Activated CD8-positive, alpha-beta memory T cell treated with anti-CD3 and anti-CD28 coated beads for 1 hour (primary cell): ENCODE measurements at places on chromosomes 7 and 10.

GRCh38 chr7:90857603-90858002 is 261.5 kb downstream of the CDK14 start:
- DNase-seq = no peak

DNA sequence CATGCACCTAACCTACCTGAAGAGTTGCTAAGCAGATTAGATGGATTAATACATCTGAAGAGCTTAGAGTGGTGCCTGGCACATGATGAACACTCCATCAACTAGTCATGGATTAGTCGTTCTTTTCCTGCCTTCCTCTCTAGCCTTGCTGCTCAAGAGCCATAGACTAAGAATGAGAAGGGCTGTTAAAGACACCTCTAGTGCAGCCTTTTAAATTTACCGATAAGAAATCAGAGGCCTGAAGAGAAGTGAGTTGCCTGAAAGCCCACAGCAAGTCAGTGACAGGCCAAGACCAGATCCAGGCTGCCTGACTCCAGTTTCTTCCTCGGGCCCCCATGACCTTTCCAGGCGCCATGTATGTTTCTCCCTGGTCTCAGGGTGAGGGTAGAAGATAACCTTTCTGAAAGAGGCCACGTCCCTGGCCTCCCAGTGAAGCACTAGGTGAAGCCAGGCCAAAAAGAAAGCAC is 6.5 kb downstream of the TSPAN15 start:
- no peak for DNase-seq

DNA sequence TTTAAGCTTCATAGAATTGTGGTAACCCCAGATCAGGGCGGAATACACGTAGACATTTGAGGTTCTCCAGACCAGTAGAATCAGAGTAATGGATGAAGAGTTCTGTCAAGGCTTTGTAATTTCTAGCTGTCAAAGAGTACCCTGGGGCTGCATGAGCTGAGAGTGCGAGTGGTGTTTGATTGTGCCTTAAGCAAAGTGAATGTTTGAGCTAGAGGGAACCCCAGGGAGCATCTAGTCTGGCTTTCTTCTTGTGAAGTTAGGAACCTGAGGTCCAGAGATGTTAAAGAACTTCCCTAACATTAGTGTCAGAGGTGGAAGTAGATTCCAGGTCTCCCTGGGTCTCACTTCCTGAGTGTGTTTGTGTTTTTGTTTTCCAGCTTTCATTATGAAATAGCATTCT is 212.3 kb upstream of the FZD1 start:
- DNase-seq = no peak

- DNase-seq = no peak
Observed at GRCh38 chr10:4170181-4170580, 385.2 kb upstream of the KLF6 start.

DNA sequence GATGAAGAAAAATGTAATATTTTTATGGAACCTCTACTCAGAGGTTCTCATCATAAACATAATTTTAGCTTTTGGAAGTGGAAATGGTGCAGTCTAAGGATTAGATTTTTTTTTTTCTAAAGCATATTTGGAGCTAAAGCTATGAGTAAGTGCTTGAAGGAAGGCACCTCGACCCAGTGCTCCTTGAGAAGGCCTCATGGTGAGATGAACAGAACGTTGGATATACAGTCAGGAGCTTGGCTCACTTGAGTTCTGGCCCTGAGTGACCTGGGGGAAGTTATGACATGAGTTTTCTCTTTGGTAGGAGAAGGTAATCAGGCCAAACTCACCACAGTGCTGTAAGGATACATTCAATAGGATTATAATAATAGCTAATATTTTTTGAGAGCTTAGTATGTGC is 163.3 kb downstream of the JCAD start:
- no peak for DNase-seq

GRCh38 chr10:35456784-35457183 is 120.5 kb downstream of the CCNY start:
- no peak for DNase-seq

DNA sequence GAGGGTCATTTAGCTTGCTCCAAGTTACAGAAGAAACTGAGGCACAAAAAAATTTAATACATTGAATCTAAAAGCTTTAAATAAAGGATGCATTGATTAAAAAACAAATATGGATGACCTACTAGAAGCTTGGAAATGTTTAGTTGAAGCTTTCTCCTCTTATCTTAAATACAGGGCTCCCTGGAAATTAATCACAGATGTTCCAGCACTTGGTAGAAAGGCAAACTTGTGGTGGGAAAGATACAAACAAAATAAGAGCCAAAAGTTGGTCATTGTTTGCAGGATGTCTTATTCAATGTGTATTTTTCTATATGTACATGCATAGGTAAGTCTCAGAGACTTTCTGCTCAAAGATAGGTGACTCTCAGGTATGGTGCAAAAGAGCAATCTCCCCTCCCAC is 40.7 kb upstream of the LYZL1 start:
- DNase-seq = no peak

GRCh38 chr10:119543814-119544642 is 1.5 kb upstream of the RGS10 start:
- DNase-seq = no peak

DNA sequence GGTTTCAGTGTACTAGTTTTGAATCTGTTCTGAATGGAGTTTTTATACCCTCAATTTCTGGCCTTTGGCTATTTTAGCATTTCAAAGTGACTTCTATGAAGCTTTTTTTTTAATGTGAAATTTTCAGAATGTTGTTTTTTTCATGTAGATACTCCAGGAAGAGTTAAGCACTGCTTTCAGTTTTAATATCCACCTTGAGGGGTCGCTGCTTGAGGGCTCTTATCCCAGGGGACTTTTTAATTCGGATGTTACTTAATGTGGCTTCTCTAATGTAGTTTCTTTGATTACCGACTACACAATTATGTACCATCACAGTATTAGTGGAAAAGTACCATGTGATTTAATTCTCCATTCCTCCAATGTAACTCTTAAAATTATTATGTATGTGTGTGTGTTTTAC is 5.2 kb downstream of the IFIT5 start:
- no peak for DNase-seq

DNA sequence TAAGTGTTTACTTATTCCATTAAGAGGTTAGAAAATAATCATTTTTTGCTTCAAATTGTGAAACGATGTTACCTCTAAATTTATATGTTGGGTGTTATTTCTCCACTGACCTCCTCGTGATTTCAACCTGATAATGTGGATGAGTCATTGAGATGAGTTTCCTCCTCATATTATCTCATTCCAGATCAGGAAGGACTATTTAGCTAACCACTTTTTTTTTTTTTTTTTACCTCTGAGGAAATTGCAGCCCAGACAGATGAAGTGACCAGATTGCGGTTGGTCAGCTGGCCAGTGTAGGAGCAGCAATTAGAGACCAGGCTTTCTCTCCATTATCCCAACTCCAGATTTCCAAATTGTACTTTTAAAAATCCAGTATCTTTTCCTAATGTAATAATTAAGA is 248.7 kb downstream of the FZD1 start:
- no peak for DNase-seq

DNA sequence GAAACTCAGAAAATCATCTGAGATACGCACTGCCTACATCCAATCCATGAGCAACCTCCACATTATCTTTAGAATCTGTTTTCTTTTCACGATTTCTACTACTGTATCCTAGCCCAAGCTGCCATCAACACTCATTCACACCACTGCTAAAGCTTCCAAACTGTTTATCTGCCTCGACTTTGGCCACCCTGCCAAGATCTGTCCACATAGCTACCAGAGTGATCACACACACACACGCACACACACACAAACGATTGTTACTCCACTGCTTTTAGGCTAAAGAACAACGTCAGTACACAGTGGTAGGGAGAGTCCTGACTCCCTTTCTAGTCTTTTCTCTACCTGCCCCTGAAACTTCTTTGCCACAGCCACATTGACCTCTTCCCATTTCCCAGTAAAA is 142.0 kb downstream of the CCDC71L start:
- no peak for DNase-seq

- no peak for DNase-seq
Observed at GRCh38 chr10:33791272-33791660, 456.8 kb upstream of the NRP1 start.

DNA sequence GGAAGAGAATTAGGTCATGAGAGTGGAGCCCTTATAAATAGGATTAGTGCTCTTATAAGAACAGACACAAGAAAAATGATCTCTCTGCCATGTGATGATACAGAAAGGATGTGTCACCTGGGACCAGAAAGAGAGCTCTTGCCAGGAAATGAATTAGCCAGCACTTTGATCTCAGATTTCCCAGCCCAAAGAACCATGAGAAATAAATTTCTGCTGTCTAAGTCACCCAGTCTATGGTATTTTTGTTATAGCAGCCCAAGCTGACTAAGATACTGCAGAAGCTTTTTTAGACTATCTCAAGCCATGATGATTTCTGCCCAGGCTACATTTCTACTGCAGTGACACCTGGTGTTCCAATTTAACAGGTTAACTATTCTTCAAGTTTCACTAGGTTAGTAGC is 84.8 kb downstream of the RSU1 start:
- no peak for DNase-seq

DNA sequence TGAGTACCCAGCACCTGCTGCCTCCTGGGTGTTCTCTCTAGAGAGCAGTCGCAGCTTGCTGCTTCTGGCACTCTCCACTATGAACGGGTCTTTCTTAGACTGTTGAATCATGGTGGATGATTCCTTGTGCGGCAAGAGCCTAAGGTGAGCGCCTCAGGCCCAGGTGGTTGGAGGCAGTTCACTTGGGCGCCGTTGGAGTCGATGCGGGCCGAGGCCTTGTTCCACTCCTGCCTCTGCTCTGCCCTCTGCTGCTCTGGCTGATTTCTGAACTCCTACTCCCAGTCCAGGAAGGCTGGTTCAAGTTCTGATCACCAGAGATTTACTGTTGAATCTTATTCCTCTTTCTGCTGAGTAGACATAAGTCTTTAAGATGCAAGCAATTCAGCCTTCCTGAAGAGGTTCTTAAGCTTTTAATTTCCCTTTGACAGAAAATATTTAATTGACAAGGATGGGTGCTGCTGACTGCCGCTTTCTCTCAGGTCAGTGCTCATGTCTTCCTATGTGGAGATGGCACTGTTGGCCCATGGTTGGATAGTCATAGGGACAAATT is 10.4 kb downstream of the YKT6 start:
- DNase-seq = no peak

GRCh38 chr10:131311661-131312477 is at the start of gene TCERG1L:
Gene TCERG1L, minus strand, starts transcription at chr10:131311721. Its CDS starts 86 bp downstream, at chr10:131311635.
- no peak for DNase-seq

GRCh38 chr7:127976738-127977120 is 54.5 kb downstream of the LRRC4 start:
- DNase-seq = no peak

DNA sequence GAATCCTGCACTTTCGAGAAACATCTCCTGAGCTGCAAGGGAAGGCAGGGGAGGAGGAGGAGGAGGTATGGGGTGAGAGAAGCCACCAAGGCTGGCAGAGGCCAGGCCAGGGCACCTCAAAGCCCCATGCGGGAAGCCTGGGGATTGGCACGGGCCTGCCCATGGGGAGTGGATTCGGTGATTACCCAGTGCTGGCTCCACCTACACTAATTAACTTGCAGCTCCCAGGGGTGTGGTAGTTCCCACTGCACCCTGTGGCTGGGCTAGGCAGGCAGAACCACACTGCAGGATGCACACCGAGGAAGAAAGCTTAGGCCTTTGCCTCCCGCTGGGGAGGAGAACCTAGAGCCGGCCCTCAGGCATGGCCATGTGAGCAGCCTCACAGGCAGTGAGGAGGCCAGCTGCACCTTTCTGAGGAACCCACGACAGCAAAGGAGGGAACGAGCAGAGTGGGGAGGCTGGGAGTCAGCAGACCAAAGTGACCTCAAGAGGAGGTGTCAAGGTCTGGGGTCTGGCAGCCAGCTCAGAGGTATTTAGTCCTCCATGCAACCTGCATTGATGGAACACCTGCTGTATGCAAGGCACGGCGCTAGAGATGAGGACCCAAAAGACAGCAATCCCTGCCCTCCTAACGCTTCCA is 27.2 kb downstream of the GRID1 start:
- DNase-seq = no peak

GRCh38 chr7:28390426-28390825 is 21.9 kb upstream of the CREB5 start:
- no peak for DNase-seq

DNA sequence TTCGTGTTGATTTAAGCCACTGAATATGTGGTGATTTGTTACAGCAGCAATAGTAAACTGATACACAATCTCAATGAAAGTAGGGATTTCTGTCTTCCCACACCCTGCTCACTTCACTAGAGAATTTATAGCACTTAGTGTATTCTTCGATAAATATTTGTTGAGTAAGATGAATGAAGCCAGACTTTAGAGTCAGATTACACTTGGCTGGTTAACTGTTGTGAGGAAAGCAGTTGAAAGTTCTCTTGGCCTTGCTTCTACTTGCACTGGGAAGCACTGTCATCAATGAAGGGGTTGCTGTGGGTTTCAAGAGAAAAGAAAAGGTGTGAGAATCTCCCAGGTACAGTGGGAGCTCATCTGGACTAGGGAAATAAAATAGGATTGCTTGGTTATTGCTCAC is 82.1 kb upstream of the IGFBP3 start:
- DNase-seq = no peak

DNA sequence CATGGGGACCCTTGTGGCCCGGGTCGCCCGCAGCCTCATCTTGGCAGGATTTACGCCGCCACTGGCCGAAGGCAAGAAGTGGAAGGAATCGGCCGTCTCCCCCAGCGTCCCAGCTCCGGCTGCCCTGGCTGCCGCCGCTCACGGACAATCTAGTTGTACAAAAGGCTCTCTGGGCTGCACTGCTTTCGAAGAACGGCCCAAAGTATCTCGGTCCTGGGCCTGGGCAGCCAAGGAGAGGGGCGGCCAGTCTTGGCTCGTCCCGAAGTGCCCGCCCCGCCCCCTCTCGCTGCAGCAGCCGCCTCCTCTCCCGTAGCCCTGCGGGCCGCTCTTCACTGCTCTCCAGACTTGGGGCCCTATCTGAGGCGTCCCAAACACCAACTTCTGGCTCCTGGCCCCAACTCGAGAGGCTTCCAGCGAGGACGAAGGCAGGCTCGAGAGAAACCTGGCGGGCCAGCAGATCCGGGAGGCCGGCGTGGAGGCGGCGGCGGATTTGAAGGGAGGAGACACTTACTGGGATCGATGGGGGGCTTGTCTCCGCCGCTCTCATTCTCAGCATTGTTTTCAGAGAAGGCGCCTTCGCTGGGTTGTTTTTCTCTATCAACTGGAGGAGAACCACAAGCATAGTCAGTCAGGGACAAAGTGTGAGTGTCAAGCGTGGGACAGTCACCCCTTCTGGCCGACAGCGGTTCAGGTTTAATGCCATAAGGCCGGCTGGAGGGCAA is 809 bp downstream of the HOXA9 start:
- DNase-seq = no peak
